RWPE2 (cell line): ENCODE measurements at places on chromosomes 6 and 20.

DNA sequence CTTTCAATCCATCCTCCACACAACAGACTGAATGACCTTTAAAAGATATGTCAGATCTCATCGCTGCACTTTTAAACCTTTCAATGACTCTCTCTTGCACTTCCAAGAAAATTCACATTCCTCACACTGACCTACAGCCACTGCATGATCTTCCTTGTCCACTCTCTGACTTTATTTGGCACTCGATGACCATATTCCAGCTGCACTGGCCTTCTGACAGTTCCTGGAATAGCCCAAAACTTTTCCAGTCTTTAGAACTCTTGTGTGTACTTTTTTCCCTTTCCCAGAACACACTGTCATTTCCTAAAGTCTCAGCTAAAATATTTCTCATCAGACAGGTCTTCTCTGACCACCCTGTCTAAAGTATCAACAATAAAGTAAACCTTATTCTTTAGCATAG is 174.6 kb downstream of the ADGRG6 start:
- no peak for DNase-seq

- no peak for DNase-seq
Observed at GRCh38 chr6:167471548-167471930, 146.7 kb downstream of the TTLL2 start.

- no peak for DNase-seq
Observed at GRCh38 chr6:116586276-116586675, 15.0 kb downstream of the RWDD1 start.

DNA sequence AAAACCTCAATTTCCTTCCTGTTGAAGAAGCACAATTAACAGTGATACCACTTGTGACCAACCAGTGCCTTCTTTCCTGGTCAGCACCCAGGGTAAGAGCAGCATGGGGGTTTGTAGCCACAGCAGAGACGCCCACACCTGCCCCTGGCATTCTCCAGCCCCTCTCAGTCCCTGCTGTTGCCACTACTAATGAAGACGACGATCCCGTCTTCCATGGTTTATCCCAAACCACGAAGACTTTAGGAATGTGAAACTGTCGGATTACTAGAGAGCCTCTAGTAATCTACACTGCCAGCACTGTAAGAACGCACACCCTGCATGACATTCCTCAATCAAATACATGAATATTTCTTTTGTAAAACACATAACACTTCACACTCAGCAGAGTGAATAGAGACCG is 60.0 kb downstream of the GINS1 start:
- no peak for DNase-seq

- no peak for DNase-seq
Observed at GRCh38 chr6:102389994-102390393, 996.5 kb downstream of the GRIK2 start.

GRCh38 chr6:46243754-46244153 is 73.0 kb upstream of the ENPP5 start:
- no peak for DNase-seq

GRCh38 chr20:39468703-39469102 is 506.6 kb downstream of the DHX35 start:
- no peak for DNase-seq

- no peak for DNase-seq
Observed at GRCh38 chr6:115194981-115195638, 852.3 kb upstream of the HS3ST5 start.

- no peak for DNase-seq
Observed at GRCh38 chr6:16630026-16630643, 131.1 kb downstream of the ATXN1 start.

DNA sequence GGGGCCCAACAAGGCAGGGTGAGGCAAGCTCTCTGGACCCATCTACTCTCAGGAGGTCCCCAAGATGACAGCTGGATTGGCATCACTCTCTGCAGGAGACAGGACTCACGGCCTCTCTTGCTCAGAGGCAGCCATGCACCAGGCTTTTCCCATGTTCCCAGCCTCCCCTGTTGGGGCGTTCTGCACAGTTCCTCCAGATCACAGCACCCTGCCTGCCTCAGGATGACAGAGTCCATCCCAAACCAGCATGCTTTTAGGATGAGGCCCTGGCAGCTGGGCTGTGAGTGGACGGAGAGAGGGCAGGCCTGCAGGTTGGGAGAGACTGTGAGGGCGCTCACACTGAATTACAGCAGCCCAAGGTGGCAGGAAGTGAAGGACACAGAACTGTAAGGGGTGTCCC is 143.2 kb upstream of the MLN start:
- DNase-seq = no peak

- no peak for DNase-seq
Observed at GRCh38 chr6:109424946-109425345, 15.5 kb downstream of the PPIL6 start.

DNA sequence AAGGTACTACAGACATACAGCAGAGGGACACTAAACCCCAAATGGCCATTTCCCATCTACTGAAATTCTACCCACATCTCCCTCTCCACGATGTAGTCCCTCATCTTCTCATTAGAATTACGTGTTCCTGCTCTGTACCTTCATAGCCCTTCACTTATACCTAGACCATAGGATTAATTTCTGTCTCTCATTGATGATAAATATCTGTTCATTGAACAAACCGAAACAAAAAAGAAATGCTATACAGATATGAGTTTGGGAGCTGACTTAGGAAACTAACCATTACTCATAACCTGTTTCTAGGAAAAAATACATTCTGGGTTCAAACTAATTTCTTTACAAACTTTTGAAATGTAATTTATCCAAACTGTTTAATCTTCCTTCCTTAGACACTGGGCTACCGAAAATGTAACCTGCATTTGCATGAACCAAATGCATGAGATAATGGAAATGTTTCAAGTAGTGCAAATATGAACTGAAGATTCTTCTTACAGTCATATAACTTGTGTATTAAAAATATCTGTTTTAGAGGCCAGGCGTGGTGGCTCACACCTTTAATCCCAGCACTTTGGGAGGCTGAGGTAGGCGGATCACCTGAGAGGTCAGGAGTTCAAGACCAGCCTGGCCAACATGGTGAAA is 85.3 kb downstream of the GJA10 start:
- no peak for DNase-seq

DNA sequence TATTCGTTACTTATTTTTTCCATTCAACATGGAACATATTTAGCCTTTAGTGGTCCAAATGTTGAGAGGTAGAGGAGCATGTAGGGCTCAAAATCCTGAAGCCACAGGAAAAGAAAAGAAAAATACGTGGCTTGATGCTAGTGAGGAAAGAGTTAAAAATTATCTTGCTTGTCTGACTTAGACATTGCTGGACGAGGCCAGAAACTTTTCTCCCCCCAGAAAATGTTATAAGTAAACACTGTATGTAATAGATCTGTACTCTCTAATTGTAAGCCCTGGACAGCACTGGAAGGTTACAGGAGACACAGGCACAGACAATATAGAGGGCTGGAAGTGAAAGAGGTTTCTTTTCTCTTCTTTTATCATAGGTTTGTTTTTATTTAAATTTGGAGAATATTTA is 165.6 kb downstream of the ZFP64 start:
- no peak for DNase-seq

GRCh38 chr6:151699719-151700118 is 107.8 kb upstream of the ESR1 start:
- DNase-seq = no peak

- peak; percentile 94 for DNase-seq
Observed at GRCh38 chr6:37630281-37630799, 67.3 kb downstream of the MDGA1 start.

DNA sequence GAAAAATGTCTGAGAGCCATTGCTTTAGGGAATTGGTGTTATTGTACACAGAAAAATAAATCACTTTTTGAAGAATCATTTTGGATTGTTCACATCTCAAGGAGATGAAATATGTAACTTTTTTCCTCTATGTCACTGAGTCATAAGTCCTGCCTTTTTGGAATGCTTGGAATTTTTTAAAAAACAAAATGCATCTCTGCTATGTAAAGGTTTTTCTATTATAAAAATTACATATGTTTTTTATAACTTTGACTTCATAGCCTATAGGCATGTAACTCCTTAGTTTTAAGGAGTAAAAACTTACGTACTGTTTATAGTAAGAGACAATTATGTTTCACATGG is 8.7 kb downstream of the RNF144B start:
- no peak for DNase-seq

- DNase-seq = no peak
Observed at GRCh38 chr6:106732376-106732940, 103.1 kb downstream of the QRSL1 start.

- no peak for DNase-seq
Observed at GRCh38 chr20:53967527-53967926, 102.9 kb downstream of the BCAS1 start.

DNA sequence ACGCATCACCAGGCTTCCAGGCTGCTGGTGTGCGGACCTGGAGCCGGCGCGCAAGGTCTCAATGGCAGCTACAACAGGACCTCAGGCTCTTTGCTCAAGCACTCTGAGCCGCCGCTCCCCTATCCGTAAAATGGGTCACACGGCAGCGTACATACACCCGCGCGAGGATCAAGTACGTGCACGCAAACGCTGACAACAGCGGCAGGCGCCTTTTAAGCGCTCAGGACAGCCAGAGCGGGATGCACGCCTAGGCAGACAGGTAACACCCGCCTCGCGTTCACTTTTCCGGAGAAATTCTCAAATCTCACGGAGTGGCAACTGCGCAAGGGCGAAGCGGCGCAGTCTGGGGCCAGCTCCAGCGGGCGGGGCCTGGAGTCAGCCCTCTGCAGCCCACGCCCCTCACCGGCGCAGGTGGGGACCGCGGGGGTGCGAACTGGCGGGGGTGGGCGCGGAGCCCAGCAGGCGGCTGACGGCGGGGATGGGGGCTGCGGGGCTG is 535 bp downstream of the EXOC2 start:
- no peak for DNase-seq

DNA sequence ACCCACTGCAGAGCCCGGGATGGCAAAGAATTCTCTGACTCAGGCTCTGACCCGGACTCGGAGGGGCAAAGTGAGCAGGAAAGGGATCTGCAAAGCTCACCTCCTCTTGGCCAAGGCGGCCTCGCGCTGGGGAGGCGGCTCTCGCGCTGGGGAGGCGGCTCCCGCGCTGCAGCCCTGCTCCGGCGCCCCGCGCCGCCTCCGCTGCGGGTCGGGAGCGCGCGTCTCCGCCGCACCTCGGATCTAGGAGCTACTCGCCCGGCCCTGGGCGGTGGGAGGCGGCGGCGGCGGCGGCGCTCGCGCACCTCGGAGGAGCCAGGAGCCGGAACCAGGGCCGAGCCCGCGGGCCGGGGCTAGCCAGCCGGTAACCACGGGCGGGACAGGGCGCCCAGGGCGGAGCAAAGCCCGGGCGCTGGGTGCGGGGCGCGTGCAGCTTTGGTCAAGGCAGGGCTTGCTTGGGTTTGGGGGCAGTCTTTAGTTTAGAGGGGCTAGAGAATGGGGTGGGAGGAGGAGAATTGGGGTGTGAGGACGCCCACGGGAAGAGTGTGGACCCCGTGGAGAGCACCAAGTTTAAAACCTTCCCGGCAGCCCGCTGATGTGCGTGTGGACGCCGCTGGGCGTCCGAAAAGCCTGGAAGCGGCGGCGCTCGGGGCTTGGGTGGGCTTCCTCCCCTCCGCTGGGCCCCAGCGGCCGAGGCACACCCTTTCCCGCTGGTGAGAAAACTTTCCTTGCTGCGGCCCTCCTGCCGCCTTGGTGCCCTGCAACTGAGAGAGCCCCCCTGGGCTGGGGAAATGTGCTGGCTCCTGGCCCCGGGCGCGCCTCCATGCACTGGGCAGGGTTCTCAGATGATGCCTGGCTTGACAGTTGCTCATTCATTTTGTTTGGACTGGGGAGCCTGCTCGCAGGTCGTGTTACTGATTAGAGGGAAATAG is at the start of gene MRAP2:
Gene MRAP2 (plus strand): TSS at position 250 of the 929 bp plus-strand sequence. CDS start 21,547 bp downstream, outside the sequence.
- DNase-seq = no peak

DNA sequence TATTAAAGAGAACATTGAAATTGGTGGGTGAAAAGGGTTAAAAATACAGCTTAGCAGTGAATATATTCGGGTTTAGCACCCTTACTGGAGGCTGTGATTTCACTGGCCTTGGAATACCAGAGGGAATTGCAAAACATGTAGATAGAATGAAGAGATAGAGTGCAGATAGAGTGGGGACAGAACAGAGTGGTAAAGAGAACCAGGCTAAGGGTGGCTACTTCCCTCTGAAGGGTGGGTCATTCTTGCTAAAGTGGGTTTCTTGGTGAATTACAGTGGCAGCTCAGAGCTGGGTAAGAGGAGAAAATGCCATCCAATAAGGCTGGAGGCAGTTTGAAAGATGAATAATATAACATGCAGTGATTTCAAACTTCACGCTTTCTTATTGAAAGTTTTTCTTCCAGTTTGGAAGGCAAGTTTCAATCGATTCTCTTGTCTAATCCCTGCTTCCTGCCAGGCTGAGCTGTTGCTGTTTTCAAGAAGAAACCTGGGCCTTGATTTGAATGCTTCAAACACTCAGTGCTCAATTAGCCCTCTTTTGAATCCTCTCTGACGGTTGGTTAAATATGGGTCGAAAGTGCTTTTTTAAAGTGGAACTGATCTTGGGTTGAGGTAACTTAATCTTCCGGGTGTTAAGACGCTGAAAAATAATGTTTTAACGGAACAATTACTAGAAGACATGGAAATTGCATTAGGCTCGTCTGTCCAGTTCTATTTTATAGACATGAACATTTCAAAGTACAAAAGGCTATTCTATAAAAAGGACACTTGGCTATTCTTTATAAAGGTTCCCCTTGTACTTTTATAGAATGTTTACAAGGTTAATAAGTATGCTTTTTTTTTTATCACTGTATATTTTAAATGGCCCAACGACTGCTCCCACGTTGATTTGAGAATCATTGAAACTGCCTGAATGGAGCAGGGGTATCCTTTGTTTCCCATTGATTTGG is 203.3 kb downstream of the BCAS1 start:
- no peak for DNase-seq

GRCh38 chr6:140897804-140898573 is 1234.7 kb upstream of the GJE1 start:
- no peak for DNase-seq

GRCh38 chr6:38836585-38836984 is 121.5 kb downstream of the DNAH8 start:
- no peak for DNase-seq

- no peak for DNase-seq
Observed at GRCh38 chr6:111617149-111617548, 11.5 kb upstream of the TRAF3IP2 start.

GRCh38 chr6:114144887-114145851 is 174.2 kb upstream of the HDAC2 start:
- no peak for DNase-seq

- no peak for DNase-seq
Observed at GRCh38 chr6:3468585-3468984, 11.7 kb upstream of the SLC22A23 start.

GRCh38 chr6:95847061-95847460 is 168.7 kb upstream of the FUT9 start:
- DNase-seq = no peak
